ENCODE measurements at places on chromosomes 6 and 20.

DNA sequence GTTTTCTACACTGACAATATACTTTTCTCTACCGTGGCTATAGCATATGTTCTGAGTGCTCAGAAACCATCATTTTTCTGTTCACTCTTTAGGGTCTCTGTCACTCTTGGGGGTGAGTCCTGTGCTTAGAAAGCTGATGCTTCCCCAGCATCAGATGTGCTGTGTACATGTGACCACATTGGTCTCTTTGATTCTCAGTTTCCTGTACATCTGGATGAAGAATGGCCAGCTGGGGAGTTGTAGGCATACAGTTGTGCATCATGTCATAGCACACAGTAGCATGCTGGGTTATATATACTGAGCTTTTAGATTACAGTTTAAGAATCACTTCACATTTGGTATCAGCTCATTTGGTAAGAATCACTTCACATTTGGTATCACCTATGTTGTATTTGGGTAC lies 238.6 kb upstream of the PREP start:
- no peak for DNase-seq

GRCh38 chr20:6703656-6704055 lies 63.8 kb upstream of the BMP2 start:
- DNase-seq: no peak

DNA sequence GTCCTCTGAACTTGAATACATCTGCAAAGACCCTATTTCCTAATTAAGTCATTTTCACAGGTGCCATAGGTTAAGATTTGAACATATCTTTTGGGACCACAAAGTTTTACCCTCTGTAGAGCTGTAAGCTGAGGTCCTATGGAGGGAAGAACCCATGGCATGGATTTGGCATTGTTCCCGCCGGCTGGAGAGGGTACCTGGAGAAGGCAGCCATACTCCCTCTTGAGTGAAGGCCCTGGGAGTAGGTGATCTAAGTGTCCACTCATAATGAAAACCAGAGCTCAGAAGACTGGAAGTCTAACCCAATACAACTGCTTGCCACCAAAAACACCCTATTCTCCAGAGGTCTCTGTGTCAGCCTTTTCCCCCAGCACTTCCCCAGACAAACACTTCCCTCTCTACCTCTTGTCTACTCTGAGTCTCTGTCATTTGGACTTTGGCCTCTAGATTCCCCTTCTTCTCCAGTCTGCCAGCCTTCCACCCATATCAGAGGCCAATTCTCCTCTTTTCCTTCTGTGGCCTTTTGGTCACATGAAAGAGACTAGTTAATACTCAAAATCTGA lies 363.9 kb downstream of the MAFB start:
- DNase-seq: no peak

- DNase-seq: no peak
Measured at GRCh38 chr6:168683621-168684020, 242.6 kb downstream of the SMOC2 start.

DNA sequence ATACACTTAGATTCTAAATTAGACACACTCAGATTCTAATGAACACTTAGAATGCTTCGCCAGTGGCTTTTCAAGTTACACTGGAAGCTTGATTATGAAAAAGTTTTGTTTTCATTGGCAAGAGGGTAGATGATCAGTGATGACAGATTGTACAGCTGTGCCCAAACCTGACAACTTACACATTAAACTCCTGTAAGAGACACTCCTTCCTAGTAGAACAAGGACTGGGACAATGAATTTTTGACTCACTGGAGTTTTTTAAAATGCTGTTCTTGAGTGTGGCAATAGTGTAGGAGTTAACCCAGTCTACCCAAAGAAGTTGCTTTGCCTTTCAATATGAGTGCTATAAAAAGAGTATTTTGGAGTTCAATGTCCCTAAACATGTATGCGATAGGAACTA lies 140.8 kb downstream of the SLC16A10 start:
- DNase-seq: no peak

- DNase-seq: peak; percentile 37
Measured at GRCh38 chr6:76633259-76633658, 560.8 kb upstream of the IMPG1 start.

DNA sequence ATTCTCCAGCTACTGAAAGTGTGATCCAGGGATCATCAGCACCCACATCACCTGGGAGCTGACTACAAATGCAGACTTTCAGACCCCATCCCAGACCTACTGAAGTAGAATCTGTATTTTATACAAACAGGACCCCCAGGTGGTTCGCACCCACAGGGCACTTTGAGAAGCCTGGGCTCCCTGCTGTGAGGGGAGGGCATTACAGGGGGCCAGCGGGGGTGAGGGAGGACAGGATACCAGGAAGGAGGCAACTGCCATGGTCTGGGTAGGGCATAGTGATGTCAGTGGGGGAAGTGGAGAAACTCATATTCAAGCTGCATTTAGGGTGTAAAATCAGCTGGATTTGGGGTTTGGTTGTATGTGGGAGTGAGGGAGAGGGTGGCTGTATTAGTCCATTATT lies 2.0 kb upstream of the ADA start:
- DNase-seq: no peak

GRCh38 chr20:5309971-5310370 lies 6.8 kb downstream of the PROKR2 start:
- DNase-seq: no peak

DNA sequence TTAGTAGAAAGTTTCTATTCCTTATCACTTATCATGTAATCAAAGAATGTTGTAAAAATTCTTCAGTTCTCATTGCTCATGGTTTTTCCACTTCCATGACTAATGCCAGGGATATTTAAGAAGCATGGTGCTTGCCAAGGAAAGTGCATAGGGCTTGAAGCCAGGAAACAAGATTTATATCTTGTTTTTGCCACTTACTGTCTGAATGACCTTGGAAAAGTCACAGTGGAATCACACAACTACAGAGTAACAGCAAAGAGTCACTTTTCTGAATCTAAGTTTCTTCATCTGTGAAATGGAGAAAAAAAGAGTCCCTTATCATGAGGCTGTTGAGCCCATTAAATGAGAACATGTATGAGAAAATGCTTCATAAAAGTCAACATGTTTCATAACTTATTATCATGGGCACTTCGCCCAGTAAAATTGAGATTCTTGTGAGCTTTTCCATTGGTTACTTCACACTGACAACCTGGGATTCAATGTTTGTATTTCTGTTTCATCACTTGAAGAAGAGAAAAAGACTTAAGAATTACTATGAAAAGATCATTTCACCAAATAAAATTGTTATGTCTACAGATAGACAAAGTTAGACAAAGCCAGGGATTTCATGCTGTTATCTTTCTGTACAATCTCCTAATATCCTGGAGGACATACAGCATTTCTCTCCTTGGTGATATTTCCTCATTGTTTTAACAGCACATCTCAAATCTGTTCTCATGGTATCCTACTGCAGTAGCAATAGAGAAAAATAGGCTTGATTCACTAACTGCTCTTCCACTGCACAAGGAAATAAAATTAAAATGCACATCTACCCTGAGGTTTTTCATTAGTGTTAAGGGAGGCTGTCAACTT lies 7.6 kb upstream of the BMP5 start:
- DNase-seq: no peak

DNA sequence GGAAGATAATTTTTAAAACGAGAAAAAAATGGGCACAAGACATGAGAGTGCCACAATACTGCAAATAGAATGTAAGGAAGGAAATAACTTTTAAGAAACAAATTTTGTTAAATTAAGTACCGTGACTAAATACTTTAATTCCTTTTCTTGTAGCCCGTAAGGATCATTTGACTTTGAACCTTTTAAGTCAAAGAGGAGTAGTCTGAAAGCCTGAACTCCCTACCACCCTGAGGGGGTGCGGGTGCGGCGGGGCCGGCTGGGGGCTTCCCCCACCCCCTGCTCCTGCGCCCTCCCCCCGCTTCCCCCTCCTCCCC lies 231 bp upstream of the PHACTR2 start:
- DNase-seq: no peak

DNA sequence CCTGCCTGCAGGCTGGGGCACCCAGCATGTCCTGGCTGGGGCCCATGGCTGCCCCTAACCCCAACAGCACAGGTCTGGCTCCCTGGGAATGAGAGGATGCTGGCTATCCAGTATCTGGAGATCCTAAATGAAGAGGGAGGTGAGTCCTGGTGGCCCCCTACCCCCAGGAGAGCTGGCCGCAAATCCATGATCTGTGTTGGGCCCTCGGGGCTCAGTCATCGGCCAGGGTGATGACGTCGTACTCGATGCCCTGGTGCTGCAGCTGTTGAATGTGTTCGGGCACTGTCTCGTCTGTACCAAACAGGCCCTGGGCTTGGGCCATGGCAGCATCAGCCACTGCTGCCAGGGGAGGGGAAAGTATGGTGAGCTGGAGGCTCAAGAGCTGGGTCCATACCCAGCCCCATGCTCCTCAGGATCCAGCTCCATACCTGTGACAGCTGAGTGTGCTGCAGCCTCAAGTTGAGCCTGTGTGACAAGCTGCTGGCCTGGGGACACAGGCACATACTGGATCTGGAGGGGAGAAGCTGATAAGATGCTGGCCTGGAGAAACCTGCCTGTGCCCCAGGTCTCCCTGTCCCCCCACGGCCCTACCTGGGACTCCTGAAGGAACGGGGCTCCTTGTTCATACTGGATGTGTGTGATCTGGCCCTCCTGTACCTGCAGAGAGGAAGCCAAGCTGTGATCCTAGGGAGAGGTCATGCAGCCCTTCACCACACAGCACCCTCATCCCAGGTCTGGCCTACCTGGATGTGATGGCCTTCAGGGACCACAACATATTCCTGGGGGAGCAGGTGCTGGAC lies 14.5 kb downstream of the PCIF1 start:
- DNase-seq: no peak

GRCh38 chr6:91428296-91428695 lies 841.4 kb upstream of the MAP3K7 start:
- DNase-seq: no peak

Data from SK-MEL-5 (cell line).